Fibroblast of villous mesenchyme (primary cell): ENCODE measurements at places on chromosomes 7 and 10.
A peak's percentile ranks its signal among the peaks of the same experiment; 100 is the strongest.

DNA sequence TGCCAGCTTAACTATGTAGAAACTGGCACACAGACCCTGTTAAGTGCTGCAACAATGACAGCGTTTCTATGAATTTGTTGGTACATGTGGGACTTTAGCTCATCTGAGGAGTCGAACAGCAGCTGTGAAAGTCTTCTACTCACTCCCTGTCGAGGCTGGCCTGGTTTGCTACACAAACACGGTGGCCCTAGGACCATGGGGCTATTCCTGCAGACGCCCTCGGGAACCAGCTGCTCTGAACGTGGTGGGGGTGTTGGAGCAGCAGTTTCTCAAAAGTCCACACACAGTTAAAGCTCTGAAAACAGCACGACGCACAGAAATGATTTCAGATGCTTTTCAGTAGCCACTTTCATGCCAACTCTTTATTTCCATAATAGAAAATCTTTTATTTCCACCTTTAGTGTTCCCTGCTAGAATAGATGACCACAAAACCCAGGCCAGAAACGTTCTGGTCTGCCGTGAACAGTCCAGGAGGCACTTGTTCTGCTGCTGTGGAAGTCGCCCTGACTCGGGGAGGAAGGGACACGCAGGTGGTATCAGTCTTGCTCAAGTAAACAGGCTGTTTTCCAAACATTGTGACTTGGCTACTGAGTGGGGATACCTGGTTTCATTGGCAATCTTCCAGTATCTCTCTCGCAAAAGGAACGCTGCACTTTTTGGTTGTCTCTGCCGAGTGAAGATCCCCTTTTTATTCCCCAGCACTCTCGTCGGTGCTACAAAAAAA, 21.5 kb downstream of the GUSB start:
- DNase-seq = no peak

- peak; percentile 39 for DNase-seq
Observed at GRCh38 chr10:61078542-61079275, 134.7 kb upstream of the RHOBTB1 start.

- DNase-seq = peak; percentile 27
Observed at GRCh38 chr7:149624006-149624405, 126.4 kb upstream of the ZNF746 start.

GRCh38 chr10:11232222-11232961, 214.7 kb downstream of the CELF2 start:
- no peak for DNase-seq

- no peak for DNase-seq
Observed at GRCh38 chr7:73799282-73800141, 29.4 kb upstream of the CLDN3 start.

GRCh38 chr10:18104223-18104872, 35.9 kb upstream of the CACNB2 start:
- peak; percentile 37 for DNase-seq

GRCh38 chr7:3835109-3835508, 534.1 kb downstream of the SDK1 start:
- DNase-seq = no peak

- DNase-seq = no peak
Observed at GRCh38 chr10:80064120-80064886, 14.2 kb upstream of the TMEM254 start.

DNA sequence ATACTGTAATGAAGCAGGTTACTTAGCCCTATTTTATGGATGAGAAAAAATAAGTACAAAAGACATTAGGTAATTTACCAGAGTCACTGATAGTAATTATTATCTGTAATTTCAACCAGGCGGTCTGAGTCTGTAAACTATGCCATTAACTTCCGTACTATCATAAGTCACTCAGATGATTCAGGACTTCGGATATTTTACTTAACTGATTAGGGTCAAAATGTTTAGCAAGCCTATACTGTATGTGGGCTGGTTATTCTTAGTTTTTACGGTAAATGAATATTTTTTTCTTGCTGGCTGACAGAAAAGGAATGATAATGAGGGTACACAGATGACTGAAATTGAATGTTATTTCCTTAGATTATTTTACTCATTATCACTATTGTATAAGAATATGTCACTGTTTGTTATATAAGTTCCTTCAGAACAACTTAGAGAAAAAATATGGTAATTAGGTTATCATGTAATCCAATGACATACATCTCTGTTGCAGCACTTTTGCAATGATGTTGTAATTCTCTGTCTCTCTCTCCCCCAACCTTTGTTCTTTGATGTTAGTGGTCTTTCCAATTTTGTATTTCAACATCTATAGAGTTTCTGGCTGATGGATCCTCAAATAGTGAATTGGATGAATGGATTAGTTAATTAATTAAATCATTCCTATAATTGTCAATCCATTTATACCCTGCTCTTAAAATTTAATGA, 165.6 kb downstream of the ZEB1 start:
- DNase-seq = peak; percentile 60

GRCh38 chr7:105297985-105298384, 90.7 kb downstream of the SRPK2 start:
- no peak for DNase-seq

GRCh38 chr7:123220396-123220795, 20.6 kb upstream of the SLC13A1 start:
- peak; percentile 5 for DNase-seq

DNA sequence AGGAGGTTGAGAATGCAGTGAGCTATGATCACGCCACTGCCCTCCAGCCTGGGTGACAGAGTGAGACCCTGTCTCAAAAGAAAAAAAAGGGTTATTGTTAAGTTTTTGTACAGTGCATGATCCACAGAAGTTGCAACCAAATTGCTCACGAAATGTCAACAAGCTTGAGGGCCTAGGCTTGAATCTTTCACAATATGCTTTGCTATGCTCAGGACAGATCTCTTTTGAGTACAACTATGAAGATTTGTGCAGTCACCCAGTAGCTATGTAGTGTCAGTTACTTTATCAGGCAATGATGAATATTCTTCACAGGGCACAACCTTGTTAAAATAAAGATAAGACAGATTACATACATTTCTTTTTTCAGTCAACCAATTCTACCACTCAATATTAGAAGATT, 109.2 kb downstream of the PRTFDC1 start:
- DNase-seq = peak; percentile 20

DNA sequence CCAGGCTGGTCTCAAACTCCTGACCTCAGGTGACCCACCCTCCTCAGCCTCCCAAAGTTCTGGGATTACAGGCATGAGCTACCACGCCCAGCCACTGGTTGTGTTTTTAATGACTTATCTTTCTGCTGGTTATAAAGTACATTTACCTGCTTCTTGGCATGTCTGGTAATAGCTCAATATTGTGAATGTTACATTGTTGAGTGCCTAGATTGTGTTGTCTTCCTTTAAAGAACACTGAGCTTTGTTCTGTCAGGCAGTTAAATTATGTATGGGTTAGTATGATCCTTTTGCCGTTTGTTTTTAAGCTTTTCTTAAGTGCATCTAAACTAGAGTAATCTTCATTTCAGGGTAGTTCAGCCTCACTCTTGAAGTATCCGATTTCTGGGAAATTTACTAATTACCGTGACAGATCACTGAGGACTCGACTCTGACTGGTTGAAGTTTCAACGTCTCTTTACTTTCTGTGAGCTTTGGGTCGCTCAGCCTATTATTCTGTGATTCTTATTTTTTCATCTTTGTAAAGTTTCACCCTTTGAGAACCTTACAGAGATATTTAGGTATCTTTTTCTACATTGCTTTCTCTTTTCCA, 617.4 kb downstream of the SORCS1 start:
- no peak for DNase-seq

DNA sequence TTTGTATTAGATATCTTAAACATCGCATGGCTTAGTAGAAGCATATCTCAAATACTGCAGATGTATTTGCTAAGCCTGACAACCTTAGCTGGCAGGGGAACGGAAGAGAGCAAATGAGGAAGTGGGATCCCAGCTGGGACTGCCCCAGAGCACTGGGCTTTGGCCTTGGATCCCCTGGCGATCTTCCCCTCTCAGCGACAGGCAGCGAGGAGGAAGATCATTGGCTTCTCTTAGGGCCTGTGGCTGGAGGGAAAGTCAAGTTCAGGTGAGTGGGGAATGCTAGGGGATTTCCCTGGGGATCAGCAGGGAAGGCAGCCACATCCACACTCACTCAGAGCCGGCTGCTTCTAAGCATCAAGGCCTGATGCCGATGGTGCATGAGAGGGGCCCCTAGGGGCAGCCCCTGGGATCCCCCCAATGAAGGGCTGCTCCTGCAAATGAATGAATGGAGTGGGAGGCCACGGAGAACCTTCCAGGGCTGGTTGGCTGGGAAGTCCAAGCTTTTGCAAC, 42.0 kb downstream of the LYZL2 start:
- no peak for DNase-seq

- DNase-seq = no peak
Observed at GRCh38 chr7:91398341-91398740, 134.1 kb downstream of the FZD1 start.

DNA sequence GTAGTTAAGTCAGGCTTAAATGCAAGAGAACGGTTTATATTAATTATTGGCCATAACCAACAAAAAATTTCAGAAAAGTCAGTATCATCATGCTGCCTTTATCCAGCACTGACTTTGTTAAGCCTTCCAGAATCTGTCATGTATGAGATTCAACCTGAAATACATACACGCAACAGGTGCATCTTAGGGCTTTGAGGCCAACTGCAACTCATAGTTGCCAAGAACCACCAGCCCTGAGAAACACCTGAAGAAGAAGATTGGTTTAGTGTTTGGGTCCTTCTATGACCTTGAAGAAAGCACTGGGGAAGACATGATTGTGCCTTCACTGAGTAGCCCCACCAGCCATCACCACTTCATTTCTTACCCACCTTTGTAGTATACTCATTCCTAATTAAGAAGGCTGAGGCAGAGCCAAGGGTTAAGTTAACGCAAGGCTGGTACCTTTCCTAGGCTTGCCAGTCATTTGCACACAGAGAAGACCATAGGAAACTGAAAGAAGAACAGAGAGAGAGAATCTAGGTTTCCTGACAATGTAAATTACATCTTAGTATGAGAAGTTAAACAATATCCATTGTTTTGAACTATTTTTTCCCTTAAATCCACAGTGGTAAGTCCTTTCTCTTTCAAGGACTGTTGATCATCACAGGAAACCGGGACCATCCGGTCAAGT, 200.1 kb upstream of the PRKCQ start:
- DNase-seq = no peak

DNA sequence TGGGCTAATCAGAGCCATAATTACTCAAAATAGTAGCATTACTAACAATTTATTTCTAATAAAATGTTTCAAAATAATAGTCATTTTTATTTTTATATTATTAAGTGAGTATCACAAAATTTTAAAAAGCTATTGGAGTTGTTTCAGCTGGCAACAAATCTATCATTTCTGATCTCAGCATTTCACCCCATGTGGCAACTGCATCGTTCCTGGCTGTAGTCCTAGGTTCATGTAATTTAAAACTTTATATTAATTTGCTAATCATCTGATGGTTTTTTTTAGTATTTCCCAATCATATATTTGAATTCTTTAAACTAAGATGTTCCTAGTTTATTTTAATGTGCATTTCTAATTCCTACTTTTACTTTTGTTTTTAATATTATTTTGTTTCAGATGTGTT, 293.0 kb upstream of the AKR1E2 start:
- DNase-seq = peak; percentile 26

- DNase-seq = peak; percentile 33
Observed at GRCh38 chr7:41538810-41539724, 163.8 kb downstream of the INHBA start.

- DNase-seq = peak; percentile 70
Observed at GRCh38 chr7:130884437-130885417, 150.7 kb upstream of the KLF14 start.
